Neural progenitor cell (in vitro differentiated cells): ENCODE measurements at places on chromosomes 5 and 9.

- no peak for DNase-seq
Observed at GRCh38 chr5:58012102-58012501, 447.8 kb downstream of the PLK2 start.

- DNase-seq: no peak
Observed at GRCh38 chr9:135969064-135969683, 8.0 kb upstream of the UBAC1 start.

DNA sequence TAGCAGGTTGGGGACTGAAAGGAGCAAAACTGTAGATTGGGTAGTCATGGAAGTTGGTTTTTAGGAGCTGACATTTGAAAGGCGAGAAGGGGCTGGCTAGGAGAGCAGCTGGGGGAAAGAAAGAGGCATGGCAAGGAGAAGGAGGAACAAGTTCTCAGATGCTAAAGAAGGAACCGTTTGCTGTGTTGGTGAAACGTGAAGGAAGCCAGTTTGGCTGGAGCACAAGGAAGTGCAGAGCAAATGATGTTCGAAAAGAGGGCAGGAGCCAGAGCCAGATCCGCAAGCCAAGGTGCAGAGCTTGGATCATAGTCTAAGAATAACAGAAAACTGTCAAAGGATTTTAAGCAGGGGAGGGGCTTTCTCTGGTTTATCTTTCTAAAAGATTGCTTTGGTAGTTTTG, 276.6 kb downstream of the ASTN2 start:
- DNase-seq: no peak

- DNase-seq: no peak
Observed at GRCh38 chr9:127847178-127847510, 7.3 kb downstream of the ENG start.

- no peak for DNase-seq
Observed at GRCh38 chr5:165579911-165580310, 2074.5 kb downstream of the MAT2B start.

GRCh38 chr5:41277476-41278245, 64.3 kb upstream of the C6 start:
- DNase-seq: no peak

DNA sequence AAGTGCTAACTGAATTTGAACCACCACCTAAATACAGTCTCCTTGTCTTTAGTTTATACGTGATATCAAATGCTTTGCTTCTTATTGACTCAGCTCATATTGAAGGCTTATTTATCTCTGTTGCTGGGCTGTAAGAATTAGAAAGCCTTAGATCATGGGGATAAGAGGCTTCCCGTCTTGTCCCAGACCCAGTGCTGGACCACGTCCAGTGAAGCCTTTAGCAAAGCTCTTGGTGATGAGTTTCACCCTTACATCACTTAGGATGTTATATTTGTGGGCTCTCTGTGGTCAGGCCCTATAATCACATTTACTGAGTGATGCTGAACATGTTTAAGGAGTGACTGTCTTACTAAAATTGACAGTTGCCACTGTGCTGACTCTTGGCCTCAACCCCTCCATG, 11.2 kb downstream of the FAM240B start:
- DNase-seq: no peak

DNA sequence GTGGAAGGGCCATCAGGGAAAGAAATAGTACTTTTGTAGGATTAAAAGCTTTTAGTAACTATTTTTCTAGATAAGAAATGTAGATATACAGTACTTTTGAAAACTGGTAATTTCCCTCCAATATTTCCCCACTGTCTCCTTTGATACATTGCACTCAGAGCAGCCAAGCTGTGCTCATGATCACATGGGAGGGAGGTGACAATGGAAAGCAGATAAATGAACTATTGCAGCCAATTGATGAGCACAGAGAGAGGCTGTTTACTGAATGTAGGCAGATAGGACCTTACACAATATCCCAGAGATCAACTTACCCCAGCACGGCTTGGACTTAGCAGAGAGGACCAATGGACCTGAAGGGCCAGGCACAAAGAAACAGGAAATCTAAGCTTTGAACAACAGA, 178.0 kb upstream of the NREP start:
- peak; percentile 6 for DNase-seq

GRCh38 chr9:31542384-31543055, 841.9 kb upstream of the ACO1 start:
- peak; percentile 38 for DNase-seq

DNA sequence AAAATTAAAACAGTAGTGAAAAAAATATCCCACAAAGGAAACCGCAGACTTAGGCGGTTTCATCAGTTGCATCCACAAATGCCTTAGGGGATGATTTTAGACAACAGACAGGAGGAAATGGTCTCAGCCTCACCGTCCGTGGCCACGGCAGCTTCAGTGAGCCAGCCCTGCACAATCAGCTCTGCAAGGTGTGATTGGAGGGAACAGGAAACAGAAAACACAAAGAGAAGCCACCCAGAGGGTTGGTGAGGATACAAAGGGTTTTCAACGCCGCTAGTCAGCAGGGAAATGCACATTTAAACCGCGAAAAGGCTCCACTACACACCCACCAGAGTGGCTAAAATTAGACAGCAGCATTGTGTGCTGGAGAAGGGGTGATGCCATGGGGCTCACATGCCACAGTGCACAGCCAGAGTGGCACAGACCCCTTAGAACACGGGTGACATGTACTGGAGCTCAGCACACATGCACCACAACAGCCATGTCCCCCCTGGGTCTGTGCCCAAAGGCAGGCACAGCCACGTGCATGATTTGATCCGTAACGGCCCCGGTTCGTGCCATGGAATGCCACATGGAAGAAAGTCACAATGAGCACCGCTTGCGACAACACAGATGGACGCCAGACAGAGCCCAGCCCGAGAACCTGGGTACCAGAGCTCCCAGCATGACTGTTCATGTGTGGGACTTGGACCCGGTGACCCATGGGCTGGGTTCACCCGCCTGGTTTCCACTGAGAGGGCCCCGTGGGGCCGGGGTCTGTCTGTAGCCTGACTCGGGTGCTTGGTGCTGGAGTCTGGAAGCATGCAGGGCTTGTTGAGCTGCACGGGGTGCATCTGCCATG, 18.3 kb upstream of the TERT start:
- DNase-seq: no peak

DNA sequence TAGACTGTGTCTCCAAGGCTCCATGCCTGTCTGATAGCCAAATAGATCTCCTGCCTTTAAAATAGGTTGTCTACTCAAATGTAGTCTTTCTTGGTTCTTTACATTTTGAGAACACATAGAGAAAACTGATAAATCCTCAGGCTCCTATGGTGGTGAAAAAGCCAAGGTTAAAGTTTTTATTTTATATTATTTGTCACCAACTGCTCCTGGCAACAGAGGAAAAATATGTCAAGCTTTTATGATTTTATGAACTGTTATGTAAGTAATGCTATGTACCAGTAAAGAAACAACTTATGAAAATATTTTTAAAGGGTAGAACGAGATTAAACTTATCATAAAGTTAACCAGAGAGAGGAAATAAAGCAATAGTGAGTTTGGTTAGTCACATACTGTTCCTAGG, 222.8 kb downstream of the NR2F1-AS1 start:
- no peak for DNase-seq

- no peak for DNase-seq
Observed at GRCh38 chr9:4588721-4589120, 73.4 kb upstream of the PLPP6 start.

DNA sequence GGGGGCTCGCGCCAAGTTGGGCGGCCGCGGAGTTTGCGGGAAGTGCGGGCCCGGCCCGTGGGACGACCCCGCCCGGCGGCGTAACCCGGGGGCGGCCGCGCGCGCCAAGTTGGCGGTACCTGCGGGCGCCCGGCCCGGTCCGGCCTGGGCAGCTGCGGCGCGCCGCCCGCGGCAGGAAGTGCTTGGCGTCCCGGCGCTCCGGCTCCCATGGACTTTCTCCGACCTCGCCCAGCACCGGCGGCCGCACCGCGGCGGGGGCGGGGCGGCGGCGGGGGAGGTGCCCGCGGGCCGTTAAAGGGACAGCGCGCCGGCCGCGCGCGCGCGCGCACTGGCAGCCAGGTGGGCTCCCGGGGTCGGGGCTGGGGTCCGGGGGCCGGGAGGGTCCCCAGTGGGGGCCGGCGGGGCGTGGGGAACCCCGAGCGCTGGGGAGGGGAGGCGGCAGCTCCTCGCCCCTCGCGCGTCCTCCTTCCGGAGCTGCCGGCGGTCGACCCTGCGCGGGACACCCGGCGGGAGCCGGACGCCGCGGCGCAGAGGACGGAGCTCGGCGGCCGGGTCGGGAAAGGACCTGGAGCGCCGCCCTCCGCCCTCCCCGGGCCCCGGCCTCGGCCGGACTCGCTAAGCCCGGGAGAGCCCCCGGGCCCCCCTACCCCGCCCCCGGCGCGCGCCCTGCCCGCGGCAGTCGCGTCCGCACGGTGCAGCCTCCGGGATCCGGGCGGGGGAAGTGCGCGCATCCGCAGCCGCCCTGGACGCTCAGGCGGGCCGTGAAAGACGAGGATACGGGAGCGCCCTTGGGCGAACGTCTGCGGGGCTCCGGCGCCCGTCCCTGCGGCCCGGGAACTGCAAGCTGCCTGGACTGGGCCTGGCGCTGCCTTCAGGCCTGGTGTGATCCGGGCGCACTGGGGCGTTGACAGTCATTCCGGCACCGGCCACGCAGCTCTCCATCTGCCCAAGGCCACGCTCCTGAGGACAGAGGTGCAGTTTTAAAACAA, at the start of gene NACC2:
TSS of gene NACC2 (minus strand) at position 220 of the 989 bp plus-strand sequence. CDS start 44,768 bp downstream, outside the sequence.
- peak; percentile 79 for DNase-seq

- DNase-seq: no peak
Observed at GRCh38 chr9:121233906-121234831, 32.5 kb upstream of the RAB14 start.

- no peak for DNase-seq
Observed at GRCh38 chr5:56262279-56262678, 29.1 kb upstream of the ANKRD55 start.

DNA sequence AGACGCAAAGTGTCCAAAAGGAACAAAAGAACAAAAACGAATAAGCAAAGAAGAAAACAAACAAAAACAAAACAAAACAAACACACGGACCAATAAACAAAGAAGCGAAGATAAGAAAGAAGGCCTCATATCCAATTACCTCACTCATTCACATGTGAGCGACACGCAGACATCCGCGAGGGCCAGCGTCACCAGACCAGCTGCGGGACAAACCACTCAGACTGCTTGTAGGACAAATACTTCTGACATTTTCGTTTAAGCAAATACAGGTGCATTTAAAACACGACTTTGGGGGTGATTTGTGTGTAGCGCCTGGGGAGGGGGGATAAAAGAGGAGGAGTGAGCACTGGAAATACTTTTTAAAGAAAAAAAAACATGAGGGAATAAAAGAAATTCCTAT, 28.3 kb upstream of the WWC1 start:
- DNase-seq: peak; percentile 35

GRCh38 chr5:129120158-129120581, 25.6 kb downstream of the ISOC1 start:
- DNase-seq: no peak

DNA sequence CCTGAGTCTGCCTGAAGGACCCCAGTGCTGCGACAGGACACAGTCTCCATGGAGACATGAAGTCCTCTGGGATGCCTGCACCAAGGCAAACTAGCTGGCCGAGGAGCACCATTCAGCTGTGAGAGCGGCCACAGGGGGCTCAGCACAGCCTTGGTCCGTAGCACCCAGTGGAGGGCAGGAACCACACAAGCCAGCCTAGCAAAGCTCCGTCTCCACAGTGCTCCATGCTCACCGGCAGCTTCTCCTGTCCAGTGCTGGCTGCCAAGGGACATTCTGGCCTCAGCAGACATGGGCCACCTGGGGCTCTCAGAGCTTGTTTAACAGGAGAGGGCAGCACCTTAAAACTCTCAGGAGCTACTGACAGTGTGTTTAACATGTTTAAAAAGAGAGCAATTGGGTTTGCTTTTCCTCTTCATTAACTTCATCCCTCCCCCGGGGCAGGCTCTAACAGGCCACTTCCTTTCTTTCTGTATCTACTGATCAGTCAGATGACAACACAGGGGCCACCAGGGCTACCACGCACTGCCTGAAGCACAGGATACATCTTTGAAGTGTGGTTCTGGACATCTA, 57.0 kb downstream of the SECISBP2 start:
- no peak for DNase-seq

DNA sequence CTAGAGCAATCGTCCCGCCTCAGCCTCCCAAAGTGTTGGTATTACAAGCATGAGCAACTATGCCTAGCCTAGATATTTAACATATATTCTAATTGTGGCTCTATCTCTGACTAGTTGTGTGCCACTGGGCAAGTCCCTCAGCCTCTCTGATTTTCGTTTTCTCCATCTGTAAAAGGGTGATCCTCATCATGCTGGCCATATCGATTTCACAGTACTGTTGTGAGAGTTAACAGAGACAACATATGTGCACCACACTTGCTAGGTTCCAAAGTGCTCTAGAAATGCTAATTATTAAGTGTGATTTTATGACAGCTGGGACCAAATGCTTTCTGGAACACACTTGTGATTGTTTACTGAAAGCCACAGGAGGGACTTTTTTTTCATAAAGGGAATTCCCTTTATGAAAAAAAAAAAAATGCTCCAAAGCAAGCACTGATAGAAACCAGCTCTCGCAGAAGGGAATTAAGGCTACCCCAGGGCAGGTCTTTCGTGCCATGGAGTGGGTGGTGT, 78.5 kb upstream of the EPB41L4B start:
- no peak for DNase-seq

DNA sequence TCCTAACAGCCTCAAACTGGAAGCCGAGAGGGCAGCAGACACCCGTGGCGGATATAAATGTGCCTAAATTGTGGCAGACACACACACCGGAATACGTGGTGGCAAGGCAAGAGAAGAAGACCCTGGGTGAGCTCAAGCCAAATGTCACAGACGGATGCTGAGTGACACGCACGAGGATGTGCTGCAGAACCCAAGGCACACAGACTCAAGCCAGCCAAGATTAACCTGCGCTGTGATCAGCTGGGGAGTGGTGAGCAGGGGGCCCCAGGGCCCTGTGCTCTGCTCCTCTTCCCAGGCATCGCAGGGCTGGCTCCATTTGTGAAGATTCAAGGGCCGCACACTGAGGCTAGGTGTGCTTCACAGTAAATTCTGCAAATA, 16.4 kb downstream of the SEMA4D start:
- no peak for DNase-seq

GRCh38 chr9:138071731-138072130, 194.1 kb downstream of the CACNA1B start:
- no peak for DNase-seq

GRCh38 chr9:136437839-136438547, 1.7 kb downstream of the INPP5E start:
- DNase-seq: no peak

GRCh38 chr9:126761274-126761673, 43.6 kb upstream of the ZBTB43 start:
- no peak for DNase-seq

GRCh38 chr5:137470111-137470920, 28.8 kb downstream of the SPOCK1 start:
- no peak for DNase-seq
